Ammon's horn (tissue), 1 donor: ENCODE measurements at places on chromosomes 2 and 18.

DNA sequence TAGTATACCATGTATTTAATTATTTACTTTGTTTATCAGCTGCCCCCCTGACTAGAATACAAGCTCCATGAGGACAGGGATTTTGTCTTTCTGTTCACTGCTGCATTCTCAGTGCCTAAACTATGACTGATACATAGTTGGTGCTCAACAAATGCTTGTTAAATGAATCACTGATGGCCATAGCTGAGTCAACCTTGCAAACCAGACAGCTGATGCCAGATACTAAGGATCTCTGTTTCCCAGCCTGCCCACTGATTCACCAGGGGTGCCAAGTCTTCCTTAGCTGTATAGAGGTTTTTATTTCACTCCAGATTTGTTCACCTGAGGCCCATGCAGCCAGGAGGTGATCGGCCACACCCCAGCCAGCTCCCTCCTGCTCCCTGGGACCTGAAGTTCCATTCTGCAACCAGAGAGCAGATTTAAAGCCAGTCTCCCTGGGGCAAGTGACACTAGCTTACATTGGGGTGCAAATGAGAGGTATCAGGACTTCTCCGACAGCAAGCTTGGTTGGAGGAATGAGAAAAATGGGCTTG, 92.2 kb downstream of the C1QL2 start:
- no peak for DNase-seq

DNA sequence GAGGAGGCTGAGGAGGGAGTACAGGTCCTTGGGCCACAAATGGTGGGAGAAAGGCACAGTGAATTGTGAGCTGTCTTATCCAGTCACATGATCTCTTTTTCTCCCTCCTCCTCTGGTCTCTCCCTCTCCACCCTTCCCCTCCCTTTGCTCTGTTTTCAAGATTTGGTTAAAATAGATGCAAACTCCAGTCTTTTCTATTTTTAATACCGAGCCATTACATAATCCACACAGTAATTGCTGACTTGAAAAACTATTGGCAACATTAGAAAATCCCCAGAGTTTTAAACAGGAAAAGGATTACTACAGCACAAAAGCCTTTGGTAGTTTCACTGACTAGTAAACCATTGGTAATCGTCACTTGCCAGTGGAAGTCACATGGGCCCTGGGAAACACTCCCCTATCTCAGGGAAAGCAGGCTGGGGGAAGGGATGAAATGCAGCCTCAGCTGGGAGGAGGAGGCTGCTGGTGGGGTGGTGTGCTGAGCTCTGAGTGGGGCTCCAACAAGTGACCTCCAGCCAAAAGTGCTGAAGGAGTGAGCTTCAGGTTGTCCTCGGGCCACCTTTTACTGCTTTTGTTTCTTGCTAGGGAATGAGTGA, 57.4 kb upstream of the PCBP1 start:
- DNase-seq, result peak; percentile 61

GRCh38 chr2:64989126-64989981, at the start of gene SLC1A4:
TSS of gene SLC1A4 (plus strand) at chr2:64989399. CDS start at chr2:64989644, 245 bp downstream.
- peak; percentile 94 for DNase-seq

DNA sequence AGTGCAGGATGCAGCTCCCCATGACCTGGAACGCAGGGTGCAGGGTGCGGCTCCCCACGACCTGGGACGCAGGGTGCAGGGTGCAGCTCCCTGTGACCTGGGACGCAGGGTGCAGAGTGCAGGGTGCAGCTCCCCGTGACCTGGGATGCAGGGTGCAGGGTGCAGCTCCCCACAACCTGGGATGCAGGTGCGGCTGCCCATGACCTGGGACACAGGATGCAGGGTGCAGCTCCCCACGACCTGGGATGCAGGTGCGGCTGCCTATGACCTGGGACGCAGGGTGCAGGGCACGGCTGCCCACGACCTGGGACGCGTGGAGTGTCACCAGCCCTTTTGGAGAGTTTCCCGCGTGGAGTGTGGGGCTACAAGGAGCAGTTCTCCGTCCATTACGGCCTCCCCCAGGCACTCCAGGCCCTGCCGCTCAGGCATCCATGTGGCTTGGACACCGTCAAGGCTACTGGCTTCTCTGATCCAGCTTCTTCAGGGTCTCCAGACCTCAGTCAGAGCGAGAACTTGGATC, 38.7 kb downstream of the PXDN start:
- no peak for DNase-seq

DNA sequence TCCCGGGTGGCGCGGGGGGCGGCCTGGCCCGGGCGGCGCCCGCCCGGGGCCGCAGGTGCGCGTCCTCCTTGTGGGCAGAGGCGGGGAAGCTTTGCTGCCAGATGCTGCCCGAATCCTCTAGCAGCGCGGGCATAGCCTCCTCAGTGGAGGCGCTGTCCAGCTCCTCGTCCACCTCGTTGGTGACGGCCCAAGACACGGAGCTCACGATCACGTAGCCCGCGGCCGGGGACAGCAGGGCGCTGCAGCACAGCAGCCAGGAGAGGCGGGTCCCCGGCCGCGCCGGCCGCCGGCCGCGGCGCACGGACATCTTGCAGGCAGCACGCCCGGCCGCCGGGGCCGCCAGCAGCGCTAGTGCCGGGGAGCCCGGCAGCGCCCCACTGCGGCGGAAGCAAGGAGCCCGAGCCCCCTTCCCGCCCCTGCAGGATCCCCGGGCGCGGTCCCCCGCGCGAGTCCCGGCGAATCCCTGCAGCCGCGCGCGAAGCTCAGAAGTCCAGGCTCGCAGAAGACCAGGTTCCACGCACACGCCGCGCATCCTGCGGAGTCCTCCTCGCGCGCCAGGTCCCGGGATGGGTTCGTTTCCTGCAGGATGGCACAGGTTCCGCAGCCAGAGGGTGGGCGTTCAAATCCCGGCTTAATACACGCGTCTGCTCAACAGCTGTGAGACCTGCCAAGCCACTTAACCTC, at the start of gene CREG2:
CREG2 (minus strand) TSS at position 353 of the 684 bp plus-strand sequence; CDS start at position 307, 46 bp downstream.
- peak; percentile 69 for DNase-seq

GRCh38 chr2:31428001-31428418, 13.5 kb upstream of the XDH start:
- DNase-seq, result no peak

DNA sequence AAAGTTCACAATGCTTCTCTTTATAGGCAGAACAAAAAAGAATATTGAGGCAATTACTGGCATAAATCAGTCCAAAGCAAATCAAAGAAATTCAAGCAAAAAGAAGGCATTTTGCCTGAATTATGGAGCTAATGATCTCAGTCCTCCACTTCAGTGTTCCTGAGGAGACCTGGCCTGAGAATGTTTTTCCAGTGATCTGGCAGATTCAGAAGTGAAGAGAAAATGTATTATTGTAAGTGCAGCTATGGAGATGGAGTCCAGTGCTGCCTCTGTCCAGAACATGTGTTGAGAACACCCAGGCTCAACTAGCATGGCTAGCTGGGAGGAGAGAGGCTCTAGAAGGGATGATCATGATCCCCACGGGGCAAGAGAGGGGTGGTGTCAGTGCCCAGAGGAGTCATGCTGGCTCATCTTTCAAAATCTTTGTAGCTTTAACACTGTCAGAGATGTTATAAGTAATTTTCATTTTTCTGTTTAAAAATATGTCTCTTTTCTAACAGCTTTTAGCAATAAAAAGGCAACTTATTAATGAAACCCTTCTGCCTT, 367.0 kb upstream of the RAB12 start:
- no peak for DNase-seq

GRCh38 chr18:49177812-49178211, 227.0 kb upstream of the SMAD7 start:
- DNase-seq, result no peak

- DNase-seq, result no peak
Measured at GRCh38 chr2:177688844-177689243, 296.3 kb downstream of the AGPS start.

DNA sequence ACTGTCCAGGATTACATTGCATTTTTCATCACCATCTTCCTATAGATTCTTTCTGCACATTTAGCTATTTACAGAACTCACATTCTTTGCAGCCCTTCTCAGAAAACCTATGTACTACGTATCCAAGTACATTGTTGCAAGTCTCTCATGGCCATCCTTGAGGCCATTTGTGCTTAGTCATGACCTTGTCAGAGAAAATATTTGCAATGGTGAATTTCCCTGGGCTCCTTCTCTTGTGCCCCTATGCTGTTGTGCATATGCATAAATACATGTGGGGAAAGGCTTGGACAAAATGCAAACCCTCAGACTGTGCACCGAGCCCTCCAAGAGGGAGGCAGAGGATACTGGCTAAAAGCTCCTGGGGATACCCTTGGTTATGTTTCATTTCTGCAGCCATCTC, 19.5 kb downstream of the IL36A start:
- no peak for DNase-seq

DNA sequence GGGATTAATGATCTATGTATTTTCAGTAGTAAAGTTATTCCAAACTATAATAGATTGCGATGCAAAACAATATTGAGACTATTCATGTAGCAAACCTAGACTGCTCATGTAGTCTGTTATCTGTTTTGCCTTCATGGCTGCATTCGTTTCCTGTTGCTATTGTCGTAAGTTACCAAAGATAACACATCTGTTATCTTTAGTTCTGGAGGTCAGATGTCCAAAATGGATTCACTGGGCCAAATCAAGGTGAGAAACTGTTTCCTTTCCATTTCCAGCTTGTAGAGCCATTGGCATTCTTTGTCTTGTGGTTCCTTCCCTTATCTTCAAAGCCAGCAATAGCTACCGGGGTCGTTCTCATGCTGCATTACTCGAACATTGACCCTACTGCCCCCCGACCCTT, 20.9 kb downstream of the ITGAV start:
- DNase-seq, result no peak

- no peak for DNase-seq
Measured at GRCh38 chr2:238724728-238725127, 123.2 kb upstream of the TWIST2 start.

GRCh38 chr18:40708726-40709125, 1246.3 kb upstream of the PIK3C3 start:
- no peak for DNase-seq

DNA sequence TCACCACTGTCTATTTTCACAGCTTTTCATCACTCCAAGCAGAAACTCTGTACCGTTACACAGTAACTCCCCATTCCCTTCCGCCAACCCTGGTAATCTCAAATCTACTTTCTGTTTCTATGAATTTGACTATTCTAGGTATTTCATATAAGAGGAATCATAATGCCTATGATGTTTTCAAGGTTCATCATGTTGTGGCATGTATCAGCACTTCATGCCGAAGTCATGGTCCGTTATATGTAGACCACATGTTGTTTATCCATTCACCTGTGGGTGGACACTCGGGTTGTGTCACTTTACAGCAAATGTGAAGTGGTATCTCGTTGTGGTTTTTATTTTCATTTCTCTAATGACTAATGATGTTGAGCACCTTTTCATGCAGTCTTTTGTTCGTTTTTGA, 21.6 kb downstream of the CPSF3 start:
- DNase-seq, result no peak

- DNase-seq, result no peak
Measured at GRCh38 chr2:129611471-129611870, 368.0 kb upstream of the RAB6C start.

DNA sequence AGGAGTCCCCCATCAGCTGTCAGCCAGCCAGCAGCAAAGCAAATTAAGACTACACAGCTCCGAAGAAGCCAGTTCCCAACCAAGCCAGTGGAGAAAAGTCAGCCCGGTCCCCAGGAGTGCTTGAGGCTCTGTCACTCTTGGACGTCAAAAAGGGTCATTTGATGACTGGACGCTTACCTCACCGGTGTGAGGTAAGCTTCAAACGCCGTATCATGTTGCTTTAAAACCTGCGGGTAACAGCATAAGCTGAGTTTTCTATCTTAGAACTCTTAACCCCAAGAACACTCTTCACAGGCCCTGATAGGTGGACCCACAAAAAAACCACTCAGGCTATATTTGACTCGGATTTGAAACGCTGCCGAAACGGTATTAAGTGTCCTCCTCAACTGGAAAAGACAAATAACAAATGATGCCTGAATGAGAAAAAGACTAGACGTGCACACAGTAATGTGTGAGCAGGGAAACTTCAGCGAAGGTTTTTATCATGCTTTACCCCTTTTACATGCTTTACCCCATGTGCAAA, 682 bp upstream of the LNPK start:
- peak; percentile 6 for DNase-seq

DNA sequence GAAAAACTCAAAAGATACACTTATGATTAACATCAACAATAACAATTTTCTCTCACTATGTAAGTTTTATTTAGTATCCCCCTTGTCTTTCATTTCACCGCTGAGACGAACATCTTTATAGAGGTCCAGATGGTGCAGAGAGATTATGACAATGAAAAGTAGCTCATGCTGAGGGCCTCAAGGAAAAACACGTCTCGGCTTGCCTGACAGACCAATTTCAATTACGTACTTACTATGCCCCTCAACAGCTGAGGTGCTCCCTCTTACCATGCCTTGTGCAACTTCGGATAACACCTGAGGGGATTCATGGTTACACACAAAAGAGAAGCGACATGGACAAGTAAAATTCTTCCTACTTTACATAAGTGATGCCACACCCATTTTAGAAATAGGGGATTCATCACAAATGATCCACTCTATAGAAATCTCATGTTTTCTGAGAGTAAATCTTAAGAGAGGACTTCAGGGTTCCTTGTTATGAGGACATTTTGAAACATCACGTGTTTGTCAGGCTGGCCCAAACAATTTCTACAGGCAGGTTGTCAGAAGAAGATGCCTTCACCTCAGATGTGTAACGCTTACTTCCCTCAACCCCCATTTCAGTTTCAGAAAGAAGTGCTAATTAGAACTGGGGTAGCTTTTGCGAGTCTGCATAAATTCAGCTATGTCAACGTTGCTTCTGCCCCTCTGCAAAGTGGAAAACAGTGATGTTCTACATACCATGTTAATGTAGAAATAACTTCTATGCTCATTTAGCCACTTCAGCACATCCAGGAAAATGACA, 191.4 kb downstream of the NRXN1 start:
- DNase-seq, result no peak

GRCh38 chr2:209191139-209191538, 232.7 kb upstream of the MAP2 start:
- DNase-seq, result no peak

GRCh38 chr2:33207151-33207740, 260.5 kb downstream of the LTBP1 start:
- no peak for DNase-seq

- peak; percentile 54 for DNase-seq
Measured at GRCh38 chr2:191165176-191165643, 14.4 kb upstream of the STAT4 start.

GRCh38 chr2:141598982-141599381, 531.8 kb downstream of the LRP1B start:
- no peak for DNase-seq

- DNase-seq, result no peak
Measured at GRCh38 chr2:64124168-64124567, 20.1 kb downstream of the PELI1 start.

DNA sequence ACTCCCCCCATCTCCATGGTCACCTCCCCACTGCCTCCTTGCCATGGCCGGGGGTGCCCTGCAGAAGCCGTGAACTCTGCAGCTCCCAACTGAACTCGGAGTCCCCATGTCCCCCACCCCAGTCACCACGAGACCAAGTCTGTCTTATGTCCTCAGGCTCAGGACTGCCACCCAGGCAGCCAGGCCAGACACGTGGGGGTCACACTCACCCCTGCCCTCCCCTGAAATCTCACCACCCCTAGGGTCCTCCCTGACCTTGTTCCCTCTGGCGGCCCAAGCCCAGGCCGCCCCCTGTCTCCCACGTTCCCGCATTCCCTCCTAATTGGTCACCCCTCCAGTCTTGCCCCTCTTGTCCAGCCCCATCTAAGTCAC, 11.0 kb downstream of the AQP12A start:
- no peak for DNase-seq
